Stimulated activated CD8-positive, alpha-beta memory T cell treated with anti-CD3 and anti-CD28 coated beads, Interleukin-15, amount 100 ng/mL, for 4 hours (primary cell): ENCODE measurements at places on chromosomes 12 and 14.

DNA sequence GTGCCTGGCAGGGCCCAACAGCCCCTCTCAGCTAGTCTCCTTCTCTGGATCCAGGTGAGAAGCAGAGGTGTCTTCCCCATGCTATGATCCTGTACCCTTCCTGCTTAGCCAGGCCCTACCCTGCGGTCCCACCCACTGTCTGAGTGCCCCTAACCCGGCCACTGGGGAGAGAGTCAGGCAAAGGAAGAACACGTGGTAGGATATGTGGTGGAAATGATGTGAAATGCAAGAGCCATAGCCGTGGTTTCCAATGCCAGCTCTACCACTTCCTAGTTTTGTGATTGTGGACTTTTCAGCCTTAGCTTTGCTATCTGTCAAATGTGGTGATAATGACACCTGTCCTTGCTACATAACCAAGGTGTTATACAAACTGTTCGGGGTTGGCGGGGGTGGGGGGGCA lies 15.8 kb downstream of the KRT2 start:
- no peak for DNase-seq

DNA sequence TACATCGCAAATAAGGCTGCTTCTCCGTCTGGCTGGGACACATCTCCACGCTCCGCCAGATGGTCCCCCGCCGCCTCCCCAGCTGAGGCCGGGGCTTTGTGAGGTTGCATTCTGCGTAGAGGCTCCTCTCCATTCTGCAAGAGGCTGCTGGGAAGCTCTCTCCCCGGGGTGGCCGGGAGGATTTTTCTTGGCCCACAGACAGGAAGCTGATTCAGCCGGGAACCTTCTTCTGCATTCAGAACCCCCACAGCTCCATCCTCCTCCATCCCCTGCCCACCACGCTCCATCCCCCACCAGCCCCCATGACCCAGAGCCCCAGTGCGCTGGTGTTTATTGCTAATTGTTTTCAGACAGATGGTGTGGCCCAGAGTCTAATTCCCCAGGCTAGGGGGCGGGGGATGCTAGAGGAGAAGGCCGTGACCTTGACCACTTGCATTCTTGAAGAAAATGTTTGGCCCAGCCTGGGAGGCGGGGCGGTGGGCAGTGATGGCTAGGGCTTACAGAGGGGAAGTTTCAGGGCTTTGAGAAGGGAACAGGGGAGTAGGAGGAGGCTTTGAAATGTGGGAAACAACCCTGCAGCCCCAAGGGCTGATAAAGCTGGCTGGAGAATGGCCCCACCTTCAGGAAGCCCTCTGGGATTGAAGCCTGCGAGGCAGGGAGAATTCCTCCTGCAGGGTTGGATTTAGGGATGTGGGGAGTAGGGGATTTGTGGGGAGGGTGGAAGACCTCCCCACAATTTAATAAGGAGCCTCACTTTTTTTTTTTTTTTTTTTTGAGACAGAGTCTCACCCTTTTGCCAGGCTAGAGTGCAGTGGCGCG lies 88.5 kb upstream of the NCOR2 start:
- no peak for DNase-seq

DNA sequence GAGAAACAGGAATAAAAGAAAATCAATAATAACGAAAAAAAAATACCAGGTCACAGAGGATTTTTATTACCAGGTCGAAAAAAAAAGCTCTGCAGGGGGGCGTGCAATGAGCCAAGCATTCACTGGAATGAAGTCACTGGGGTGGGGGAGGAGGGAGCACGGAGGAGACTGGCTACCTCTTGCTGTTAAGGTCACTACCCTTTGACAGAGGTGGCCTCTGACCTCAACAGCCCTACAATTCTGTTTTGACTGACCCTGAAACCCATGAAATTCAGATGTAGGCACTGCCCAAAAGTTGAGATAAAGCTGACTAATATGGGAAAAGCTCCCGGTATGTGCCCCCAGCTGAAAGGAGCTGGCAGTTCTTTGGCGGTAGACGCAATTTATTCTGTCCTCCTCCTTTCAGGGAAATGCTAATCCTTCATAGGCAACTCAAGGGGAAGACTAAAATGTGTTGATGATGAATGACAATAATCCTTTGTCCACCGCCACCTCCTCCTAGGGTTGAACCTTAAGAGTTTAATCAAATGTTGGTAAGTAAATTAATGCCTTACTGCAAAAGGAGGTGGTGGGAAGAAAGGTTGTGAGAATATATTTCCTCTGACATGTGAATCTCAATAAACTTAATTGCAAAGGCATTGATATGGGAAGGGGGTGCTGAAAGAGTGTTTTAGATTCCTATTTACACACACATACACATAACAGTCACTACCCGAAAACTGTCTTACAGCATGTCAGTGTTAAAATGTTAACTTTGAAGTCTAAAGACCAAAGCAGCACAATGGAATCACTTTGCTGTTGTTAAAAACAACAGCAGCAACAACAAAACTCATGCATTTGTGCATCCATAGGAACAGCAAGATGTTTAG lies 6.3 kb upstream of the RIC8B start:
- DNase-seq: no peak

DNA sequence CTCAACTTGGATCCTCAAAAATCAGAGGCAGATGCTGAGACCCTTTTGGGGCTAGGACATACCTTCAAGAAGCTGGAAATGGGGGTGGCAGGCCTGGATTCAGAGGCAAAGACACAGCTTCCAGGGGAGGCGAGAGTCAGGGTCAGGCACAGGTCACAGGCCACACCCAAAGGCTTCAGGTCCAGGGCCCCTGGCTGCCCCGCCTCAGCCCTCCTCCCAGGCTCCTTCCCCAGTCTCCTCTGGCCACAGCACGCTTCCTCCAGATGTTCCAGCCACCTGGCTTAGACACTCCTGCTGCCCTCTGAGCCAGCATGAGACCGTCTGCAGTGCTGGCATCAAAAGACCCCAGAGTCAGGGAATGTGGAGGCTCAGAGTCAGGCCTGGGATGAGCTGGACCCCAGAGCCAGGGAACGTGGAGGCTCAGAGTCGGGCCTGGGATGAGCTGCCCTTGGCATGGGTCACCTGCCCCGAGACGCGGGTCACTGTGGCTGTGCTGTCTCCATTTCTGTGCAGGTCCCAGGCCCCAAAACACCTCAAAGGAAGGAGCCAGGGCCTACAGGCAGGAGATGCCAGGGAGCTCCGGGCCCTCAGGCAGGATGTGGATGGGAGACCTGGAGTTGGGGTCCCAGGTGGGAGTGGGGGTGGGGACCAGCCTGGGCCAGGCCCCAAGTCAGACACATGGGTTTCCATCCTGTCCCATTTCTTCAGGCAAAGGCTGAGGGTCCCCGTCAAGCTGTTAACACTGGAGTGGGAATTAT lies 58.9 kb downstream of the DIO3 start:
- no peak for DNase-seq

DNA sequence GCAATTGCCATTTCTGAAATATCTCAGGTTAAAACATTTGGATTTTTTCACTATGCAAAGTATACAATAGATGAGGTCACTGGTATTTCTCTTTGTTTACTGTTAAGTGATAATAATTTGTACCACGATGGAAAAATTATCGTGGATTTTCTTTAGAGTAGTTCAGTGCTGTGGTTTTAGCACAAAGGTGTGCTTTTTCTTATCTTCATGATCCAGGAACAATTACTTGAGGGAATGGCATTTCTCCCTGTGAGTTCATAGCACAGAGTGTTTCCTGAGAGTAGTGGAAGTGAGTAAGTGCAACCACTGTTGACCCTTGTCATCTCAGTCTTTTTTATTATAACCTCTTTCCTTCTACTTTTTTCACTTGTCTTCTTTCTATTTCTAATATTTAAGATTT lies 86.8 kb downstream of the FGD4 start:
- no peak for DNase-seq

GRCh38 chr12:121980191-121980891 lies 41.3 kb upstream of the BCL7A start:
- DNase-seq: no peak

DNA sequence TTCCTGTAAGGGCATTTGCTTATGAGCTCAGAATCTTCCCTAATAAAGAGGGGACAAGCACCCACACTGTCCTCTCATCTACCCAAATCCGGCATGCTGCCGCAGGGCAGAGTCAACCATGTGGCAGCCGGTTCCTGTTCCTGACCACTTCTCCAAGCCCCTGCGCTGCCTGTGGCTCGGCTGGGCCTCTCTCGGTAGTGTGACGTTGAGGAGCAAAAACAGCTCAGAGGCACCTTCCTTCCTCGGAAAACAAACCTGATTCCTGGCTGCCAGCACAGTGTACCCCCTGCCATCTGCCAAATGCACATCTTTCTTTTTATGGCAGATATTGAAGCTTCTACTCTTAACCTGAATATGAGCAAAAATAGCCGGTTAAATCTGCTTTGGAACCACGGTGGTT lies 50.5 kb downstream of the CFAP251 start:
- no peak for DNase-seq

DNA sequence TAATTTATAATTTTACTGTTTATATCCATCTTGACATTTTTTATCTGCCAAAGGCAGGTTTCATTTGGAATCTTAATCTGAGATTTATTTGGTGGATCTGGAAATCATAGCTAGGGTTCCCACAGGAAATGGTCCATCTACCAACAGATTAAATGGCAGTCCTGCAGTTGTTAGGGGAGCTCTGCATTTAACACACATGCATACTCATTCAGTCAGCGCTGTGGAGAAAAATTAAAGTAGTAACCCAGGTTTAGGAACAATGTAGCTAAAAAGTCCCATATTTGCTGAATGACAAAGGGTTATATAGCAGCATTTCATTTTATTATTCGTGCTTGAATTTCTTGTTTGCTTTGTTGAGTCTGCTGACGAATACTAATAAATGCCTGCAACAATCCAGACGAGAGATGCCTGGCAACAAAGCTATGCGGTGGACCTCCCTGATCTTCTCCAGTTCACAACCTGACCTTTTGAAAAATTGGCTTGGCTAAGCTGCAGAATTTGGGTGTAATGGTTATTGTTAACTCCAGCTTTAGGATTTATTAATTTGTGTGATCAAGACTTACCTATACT lies 59.8 kb downstream of the MIPOL1 start:
- DNase-seq: no peak

DNA sequence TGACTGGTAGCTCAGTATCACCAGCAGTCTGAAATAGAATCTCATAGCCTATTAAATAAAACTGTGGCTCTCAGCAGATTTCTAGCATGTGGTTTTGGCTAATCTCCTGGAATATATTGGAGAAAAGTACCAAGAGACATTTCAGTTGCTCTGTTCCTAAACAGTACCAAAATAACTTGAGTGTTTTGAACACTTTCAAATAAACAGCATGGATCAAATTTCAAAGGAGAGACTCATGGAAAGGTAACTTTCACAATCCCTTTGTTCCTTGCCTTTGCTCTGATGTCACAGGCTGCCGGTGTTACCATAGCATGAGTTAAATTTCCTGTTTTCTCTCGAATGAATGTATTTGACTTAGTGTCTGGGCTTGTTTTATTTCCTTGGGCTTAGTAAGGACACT lies 3.4 kb downstream of the ARG2 start:
- DNase-seq: no peak

- no peak for DNase-seq
These were observed 30.2 kb downstream of the TTC9 start for GRCh38 chr14:70671652-70672644.

GRCh38 chr14:74257941-74258763 lies 18.9 kb downstream of the VSX2 start:
- DNase-seq: no peak

GRCh38 chr12:123468786-123469185 lies 10.8 kb downstream of the SNRNP35 start:
- no peak for DNase-seq

- DNase-seq: no peak
These were observed 40.9 kb upstream of the FZD10 start for GRCh38 chr12:130121226-130122000.

- DNase-seq: no peak
These were observed 15.4 kb upstream of the SMCO2 start for GRCh38 chr12:27431185-27431584.

DNA sequence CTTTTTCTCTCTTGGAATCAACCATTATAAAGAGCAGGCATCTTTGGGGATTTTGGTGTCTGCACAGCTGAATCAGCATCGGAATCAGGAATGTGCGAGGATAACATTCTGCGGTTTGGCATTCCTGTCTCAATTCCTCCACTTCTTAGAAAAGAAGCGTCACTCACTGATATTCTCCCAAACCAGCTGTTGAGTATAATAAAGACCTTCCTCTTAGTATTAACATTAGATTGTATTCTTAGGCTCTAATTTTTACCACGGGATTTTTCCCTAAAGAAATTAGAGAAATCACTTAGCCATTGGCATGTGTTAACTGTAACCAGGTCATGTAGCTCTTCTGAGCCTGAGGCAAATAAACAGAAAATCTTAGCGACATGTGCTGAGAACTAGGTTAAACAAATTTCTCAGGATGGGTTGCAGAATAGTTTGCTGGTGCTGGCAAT lies 128.7 kb downstream of the TMX1 start:
- DNase-seq: no peak

DNA sequence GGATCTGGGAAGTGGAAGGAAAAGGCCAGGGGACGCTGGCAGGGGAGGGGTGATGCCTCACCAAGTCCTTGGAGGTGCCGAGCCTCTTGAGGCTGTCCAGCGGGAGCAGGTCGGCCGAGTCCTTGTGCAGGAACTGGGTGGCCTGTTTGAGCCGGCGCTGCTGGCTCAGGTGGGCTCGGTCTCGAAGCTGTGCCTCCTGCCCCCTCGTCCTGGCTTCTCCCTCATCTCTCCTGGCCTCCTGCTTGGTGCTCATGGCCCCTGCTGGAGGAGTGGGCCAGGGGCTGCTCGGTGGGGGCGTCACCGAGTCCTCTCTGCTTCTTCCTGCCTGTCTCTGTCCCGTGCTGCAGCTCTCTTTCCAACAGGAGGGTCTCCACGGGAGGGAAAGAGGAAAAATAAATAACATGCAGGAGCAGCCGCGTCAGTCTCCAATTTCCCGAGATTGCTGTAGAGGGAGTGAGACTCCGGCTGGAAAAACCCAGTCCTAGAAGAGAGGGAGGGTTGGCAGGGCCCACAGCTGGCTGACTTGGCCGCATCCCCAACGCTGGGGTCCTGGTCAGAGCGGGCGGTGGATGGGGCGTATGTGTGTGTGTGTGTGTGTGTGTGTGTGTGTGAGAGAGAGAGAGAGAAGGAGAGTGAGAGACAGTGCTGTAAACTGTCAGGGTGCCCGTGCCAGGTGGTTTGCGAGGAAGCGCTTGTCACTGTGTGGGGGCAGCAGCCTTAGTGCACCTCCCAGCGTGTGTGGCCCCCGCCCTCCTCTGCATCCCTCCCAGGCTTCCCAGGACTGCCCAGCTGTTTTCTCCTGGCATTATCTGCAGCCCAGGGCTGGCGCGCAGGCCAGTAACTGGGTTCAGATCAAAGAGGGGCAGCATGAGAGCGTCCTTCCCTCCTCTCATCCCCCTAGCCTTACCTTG lies at the start of gene NRIP2:
Gene NRIP2 (minus strand): TSS at position 455 of the 911 bp plus-strand sequence. CDS start 52 bp downstream, at position 403.
- DNase-seq: no peak

GRCh38 chr14:32702562-32702961 lies 236.1 kb upstream of the NPAS3 start:
- DNase-seq: no peak

- DNase-seq: no peak
These were observed 1.5 kb upstream of the GALNT6 start for GRCh38 chr12:51392556-51393237.

DNA sequence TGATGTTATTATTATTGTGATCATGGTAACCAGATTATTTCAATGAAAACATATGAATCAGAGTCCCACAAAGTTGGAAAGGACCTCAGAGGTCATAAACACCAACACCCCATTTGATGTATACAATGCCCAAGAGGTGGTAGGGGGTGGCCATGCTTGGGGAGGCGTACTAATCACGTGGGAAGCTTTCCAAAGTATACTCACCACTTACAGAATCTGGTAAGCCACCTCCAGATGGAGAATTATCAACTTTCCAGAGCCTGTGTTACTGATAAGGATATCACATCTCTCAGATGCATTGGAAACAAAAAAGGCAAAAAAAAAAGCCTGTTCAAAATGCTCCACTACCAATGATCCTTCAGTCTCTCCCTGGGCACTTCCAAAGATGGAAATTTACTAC lies 8.4 kb downstream of the DAD1 start:
- DNase-seq: no peak

GRCh38 chr12:11729008-11729407 lies 79.5 kb downstream of the ETV6 start:
- no peak for DNase-seq
